ENCODE measurements at places on chromosomes 7 and 10.

DNA sequence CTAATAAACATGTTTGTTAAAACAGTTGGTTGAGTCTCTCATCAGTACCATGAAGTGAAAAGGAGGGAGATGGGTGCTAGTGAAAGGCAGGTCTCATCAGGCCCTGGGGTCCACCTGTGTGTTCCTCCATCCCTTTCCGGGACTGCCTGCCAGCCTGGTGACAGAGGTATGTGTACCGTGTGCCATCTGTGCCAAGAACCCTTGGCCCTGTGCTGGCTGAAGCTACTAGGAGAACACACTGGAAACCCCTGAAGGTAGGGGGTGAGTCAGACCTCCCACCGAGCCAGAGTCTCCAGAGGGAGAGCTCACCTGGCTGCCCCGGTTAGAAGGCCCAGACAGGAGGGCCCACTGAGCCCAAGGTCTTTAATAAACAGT lies 2.3 kb downstream of the DDIT4 start:
- DNase-seq = no peak

GRCh38 chr7:157805713-157806112 lies 468.9 kb downstream of the DNAJB6 start:
- DNase-seq = no peak

DNA sequence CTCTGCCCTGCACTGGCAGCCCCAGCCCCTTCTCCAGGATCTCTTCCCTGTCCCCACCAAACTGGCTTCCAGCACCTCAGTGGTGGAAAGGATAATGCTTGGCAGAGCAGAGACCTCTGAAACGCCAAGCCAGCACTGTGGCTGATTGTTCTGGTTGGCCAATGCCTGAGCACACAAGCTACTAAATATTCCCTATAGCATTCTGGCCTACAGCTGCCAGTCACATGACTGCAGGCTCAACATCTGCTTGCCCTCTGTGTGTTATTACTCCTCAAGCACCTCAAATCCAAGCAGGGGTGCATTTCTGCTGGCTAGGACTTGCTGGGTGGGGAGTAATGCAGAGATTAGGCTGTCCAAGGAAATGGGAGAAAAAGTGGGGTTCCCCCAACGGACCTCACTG lies 6.1 kb downstream of the TBATA start:
- DNase-seq = no peak

DNA sequence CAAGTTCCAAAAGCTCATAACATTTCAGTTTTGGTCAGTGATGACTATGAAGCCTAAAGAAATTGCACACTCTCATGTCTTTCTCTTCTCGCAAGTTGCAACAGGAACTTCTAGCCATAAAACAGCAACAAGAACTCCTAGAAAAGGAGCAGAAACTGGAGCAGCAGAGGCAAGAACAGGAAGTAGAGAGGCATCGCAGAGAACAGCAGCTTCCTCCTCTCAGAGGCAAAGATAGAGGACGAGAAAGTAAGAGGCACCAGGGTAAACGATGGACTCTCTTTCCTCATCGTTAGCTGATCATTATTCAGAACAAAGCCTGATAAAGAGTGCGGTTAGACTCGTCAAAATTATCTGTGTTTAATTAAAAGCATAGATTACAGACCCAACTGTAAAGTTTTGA lies 94.7 kb downstream of the HDAC9 start:
- DNase-seq = peak; percentile 14

DNA sequence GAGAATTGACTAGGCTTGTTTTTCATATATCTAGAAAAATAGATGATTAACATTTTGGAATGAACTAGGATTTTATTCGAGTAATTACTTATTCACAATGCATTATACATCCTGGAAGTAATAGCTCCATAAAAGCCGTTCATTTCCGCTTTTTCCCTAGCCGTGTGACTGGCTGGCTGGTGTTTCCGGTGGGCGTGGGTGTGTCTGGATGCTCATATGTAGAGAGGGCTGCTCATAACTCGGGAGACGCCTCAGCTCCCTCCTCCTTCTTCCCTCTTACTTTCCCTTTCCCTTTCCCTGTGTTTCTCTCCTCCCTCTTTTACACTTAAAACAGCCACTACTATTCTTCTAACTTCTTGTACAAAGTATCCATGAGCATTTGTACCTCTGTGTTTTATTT lies 187.7 kb upstream of the VSTM2A start:
- no peak for DNase-seq

GRCh38 chr7:47497367-47498096 lies 84.4 kb downstream of the TNS3 start:
- DNase-seq = peak; percentile 15

DNA sequence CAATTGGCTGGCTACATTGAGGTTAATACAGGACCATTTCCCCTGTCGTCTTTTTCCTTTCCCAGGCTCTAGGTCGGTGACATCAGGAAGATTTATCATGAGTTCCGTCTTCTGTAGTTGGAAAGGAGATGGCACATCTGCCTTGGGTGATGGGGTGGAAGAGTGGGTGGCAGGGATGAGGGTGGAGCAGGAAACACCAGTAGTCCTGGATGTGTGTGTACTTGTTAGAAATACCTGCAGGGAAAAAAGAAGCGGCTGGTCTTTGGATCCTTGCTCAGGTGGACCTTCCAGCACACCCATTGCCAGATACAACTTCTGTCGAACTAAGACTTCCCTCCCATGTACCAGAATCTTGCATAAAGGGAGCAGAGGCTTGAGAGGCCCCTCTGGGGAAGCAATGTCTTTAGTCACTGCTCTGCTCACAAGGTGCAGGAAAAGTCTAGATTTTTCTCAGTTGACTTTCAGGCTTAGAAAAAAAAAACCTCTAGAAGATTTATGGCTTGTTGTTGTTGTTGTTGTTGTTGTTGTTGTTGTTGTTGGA lies 516.8 kb upstream of the GALNT17 start:
- DNase-seq = no peak

GRCh38 chr7:85237721-85238120 lies 50.9 kb upstream of the SEMA3D start:
- DNase-seq = no peak

GRCh38 chr7:137626469-137627067 lies 220.2 kb downstream of the DGKI start:
- peak; percentile 40 for DNase-seq

- DNase-seq = no peak
These were observed 29.3 kb downstream of the BLVRA start for GRCh38 chr7:43787771-43788170.

DNA sequence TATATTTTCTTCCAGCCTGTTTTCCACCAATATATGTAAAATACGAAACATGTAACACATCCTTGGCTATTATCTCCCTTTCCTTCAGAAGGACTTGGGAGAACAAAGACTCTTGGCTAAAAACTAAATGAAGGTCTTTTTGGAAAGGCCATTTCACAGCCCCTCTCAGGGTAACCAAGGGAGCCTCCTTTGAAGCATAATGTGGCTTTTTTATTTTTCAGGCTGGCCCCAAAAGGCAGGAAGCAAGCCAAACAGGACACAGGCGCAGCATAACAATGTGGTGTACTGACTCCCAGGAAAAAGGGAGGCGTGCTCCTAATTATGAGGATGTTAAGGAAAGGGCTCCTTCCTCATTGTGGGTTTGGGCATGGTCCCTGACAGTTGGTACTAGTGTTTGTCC lies 30.3 kb upstream of the CCSER2 start:
- no peak for DNase-seq

GRCh38 chr7:48274662-48275061 lies 103.4 kb downstream of the ABCA13 start:
- no peak for DNase-seq

GRCh38 chr10:56082169-56082568 lies 278.9 kb downstream of the ZWINT start:
- no peak for DNase-seq

DNA sequence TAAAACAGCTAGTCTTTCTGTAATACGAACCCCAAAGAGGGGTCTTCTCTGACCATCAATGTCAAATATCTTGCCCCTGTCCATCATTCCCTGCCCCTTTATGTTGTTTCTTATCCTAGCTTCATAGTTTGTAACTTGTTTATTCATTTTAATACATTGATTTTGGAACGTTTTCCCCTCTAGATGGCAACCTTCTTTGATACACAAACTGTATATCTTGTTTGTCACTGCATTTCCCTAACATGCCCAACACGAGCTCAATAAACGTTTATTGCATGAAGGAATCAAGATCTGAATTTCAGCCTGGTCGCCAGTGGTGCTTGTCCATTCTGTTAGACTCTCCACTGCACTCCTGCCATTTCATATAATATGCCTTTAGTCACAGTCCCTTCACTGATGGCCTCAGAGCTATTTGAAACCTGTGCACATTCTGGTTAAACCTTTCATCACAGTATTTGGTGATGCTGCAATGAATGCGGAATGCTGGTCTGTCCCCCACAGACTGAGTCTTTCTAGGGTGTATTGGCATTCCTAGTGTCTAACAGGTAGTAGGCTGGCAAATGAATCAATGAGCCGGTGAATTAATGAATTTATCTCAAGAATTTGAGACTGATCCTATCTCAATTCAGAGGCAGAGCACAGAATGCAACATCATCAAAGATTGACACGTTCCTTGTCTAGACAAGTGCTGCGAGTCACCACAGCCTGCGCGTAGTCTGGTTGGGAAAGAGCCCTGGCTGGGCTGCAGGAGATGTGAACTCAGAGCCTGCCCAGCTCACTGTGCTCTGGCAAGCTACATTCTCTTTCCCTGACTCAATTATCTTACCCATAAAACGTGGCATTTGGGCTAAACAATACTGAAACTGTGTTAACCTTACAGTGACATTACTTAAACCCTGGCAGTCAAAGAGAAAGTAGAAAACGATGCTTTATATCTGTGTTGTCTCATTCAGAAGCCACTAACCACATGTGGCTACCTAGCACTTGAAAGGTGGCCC lies 55.2 kb upstream of the FRMD4A start:
- no peak for DNase-seq

- no peak for DNase-seq
These were observed 173.9 kb upstream of the SLC25A13 start for GRCh38 chr7:96495751-96496216.

GRCh38 chr7:43582503-43583423 lies at the start of gene STK17A:
Gene STK17A, plus strand, starts transcription at chr7:43583108. Its CDS starts 136 bp downstream, at chr7:43583244.
- DNase-seq = peak; percentile 93

- DNase-seq = peak; percentile 22
These were observed 609 bp downstream of the KLRG2 start for GRCh38 chr7:139482662-139483466.

Data from HL-60 (cell line).